NCI-H1048 (cell line): ENCODE measurements at places on chromosomes 7 and 10.

GRCh38 chr10:47340608-47341170, 7.5 kb upstream of the RBP3 start:
- DNase-seq, result no peak

DNA sequence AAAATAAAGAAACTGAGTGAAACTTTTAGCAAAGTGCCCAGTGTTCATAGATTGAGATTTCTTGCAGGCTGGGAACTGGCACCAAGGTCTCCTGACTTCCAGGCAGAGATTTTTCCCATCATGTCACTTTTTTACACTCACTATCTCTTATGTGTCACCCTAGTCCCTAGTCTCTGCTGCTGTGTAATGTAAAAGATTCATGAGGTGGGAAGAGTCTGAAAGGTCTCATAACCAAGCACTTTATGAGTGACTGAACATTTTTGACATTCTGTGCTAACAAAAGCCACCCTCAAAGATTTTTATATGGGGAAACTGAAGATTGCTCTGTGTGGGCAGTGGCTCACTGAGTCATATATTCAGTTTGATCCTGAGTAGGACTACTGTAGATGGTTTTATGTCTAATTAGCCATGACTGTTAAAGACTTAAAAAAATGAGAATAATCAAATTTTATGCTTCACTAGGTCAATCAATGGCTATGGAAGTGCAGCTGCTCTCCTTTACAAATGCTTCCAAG, 900.3 kb upstream of the SORCS1 start:
- DNase-seq, result no peak

- DNase-seq, result no peak
Observed at GRCh38 chr7:37027557-37028341, 303.5 kb upstream of the AOAH start.

DNA sequence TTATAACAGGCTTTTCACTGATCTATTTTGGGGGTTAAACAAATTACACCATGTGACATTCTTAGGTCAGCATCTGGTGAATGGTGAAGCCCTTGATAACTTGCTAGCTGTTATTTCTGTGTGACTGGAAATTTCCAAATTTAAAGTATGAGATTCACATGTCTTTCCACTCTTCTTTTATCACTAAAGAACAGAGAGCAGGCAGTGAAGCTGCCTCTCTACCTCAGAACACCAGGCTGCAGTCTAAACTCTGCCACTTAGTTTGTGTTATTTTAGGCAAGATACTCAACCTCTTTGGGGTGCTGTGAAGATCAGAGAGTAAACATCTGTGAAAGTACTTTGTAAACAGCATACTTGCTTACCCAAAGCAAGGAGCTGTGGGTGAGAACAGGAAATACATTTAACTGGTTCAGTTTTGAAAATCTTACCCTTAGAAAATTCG, 15.5 kb upstream of the SP4 start:
- no peak for DNase-seq

GRCh38 chr7:38932509-38933168, 23.6 kb upstream of the VPS41 start:
- DNase-seq, result peak; percentile 35

DNA sequence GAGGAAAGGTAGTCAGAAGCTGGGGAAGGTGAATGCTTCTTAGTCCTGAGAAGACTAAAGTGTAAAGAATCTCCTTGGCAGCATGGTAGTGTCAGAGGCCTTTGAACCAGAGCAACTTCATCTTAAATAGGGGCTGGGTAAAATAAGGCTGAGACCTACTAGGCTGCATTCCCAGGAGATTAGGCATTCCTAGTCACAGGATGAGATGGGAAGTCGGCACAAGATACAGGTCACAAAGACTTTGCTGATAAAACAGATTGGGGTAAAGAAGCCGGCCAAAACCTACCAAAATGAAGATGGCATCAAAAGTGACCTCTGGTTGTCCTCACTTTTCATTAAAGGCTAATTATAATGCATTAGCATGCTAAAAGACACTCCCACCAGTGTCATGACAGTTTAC, 351.6 kb downstream of the LRRTM3 start:
- no peak for DNase-seq

- DNase-seq, result no peak
Observed at GRCh38 chr10:105328503-105329133, 687.5 kb downstream of the SORCS3 start.

DNA sequence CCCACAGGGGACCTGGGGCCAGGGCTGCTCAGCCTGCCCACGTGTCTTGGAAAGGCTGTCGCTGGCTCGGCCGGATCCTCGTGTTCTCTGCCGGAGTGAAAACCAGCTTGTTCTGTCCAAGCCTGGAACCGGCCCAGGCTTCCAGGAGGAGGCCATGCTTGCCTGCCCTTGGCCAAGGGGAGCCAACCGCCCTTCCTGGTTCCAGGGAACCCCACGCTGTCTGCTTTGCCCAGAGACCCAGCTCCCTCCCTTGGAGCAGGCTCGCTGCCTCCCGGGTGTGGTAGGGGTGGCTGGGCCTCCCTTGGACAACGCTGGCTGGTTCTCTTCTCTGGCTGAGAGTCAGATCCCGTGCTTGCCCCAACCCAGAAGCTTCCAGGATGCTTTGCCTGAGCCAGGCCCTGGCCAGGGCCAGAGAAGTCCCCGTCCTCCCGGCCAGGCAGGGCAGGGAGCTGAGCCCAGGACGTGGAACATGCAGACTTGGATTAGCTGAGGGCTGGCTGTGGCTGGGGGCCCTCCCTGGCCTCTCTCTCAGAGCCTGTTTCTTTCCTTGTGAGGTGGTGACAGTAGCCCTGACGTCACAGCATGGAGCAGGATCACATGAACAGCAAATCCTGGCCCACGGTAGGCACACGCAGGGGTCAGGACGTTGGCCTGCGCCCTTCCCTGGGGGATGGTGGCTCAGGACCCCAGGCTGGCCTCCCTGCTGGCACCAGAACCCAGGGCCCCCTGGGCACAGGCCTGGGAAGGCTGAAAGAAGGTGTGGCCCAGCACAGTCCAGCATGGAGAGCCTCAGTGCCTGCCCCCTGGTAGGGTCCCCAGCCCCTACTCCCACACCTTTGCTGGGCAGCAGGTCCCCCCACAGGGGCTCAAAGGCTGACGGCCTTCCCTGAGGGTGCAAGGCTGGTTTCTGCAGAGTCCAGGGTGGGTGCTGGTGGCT, 67.5 kb downstream of the PWWP2B start:
- no peak for DNase-seq

DNA sequence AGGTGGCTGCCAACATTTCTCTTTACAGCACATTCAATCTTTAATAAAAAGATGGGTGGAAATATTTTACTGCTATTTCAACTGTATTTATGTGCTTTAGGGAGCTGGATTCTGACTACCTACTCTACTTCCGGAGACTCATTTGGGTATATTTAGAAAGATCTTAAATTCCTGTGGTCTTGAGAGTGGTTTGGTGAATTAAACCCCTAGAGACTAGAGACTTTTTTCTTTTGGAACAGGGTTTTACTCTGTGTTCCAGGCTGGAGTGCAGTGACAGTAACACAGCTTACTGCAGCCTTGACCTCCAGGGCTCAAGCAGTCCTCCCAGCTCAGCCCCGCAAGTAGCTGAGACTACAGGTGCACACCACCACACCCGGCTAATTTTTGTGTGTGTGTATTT, 79.0 kb upstream of the HABP2 start:
- no peak for DNase-seq

GRCh38 chr10:641149-642010, 48.1 kb downstream of the DIP2C start:
- DNase-seq, result no peak

DNA sequence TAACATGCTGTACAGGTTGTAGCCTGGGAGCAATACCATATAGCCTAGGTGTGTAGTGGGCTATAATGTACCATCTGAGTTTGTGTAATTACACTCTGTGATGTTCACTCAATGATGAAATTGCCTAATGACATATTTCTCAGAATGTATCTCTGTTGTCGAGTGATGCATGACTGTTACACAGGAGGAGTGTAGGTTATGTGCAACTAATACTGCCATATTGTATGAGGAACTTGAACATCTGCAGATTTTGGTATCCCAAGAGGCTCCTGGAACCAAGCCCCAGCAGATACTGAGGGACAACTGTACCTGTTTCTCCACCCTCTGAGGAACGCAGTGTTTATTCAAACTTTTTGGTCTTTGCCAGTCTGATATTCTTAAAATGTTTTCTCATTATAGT, 38.6 kb downstream of the NACAD start:
- DNase-seq, result no peak

DNA sequence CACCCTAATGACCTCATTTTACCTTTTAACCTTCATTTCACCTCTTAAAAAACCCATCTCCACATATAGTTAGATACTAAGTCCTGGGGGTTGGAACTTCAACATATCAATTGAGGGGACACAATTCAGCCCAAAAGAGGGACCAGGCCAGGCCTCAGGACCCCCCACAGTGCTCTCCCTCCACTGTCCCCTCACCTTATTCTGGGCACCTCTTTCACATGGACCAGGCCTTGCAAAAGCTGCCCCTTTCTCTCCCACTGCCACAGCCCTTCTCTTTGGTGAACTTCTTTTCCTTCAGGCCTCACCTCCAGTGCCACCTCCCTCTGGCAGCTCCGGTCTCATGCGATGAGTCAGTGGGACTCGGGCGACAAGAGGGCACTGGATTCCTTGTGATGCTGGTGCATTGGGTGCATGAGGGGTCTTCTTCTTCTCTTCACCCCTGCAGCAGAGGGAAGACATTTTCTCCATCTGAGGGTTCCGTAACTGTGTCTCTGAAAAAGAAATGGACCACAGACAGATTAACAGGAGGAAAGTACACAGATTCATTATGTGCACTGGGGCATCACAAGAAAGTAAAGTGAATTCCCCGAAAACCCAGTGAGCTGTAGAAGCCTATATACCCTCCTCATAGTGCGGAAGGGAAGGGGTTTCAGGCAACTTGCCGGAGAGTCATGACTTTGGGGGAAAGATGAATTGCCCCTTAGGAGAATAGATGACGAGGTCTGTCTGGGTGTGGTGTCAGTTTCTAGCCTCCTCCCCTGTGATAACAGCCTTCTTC, 288.7 kb upstream of the IGFBP3 start:
- DNase-seq, result no peak

GRCh38 chr7:36153571-36154097, 580 bp downstream of the EEPD1 start:
- DNase-seq, result no peak

DNA sequence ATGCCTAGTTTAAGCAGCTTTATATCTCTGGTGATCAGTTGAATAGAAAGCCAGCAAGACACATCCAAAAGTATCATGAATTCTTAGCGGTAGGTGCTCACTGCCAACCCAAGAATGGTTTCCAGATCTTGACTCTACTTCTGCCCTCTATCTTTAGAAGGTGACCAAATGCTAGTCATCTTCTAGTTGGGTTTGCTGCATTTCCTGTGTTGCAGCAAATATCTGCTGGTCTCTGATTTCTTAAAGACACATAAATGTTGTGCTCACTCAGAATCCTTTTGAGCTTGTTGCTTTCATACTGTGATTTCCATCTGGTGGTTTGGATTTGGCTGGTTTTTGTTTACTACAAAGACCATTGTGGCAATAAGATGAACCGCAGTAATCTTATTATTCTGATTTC, 2.2 kb downstream of the CDC123 start:
- DNase-seq, result no peak

GRCh38 chr10:54906940-54907339, 105.9 kb upstream of the PCDH15 start:
- DNase-seq, result no peak

DNA sequence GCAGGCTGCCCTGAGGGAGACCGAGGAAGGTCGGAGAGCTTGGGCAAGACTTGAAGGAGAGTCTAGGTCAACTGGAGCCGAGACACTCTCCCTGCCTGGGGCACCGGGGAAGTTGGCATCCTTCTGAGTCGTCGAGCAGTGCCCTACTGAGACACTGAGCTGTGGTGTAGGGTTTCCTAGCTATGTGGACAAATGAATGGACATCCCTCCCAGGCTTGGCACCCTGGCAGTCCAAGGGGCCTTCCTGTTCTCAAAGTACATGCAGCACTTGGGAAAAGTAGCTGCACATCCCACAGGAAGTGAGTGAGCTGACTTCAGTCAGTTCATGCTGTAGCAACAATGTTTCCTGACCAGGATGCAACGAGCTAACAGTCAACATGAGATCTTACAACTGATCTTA, 57.2 kb upstream of the INPP5A start:
- DNase-seq, result no peak

DNA sequence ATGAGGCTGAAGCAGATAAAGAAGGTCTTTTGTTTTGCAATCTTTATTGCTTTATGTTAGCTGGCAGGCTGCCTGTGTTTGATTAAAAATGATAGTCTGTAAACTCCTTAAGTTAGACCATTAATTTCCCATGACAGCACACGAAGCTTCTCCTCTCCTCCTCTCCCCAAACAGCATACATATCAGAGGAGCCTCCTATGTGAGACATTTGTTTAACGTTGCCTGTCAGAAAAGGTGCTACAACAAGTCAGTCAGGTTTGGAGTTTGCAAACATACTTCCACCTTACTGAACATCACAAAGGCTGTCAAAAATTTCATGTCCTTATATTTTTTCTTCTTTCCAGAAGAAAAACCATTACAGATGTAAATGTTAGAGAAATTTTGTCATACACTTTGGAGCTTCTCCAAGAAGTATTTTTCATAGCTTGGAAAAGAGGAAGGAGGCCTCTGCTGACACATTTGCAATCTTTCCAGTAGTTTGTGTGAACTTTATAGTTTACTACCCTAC, 393.1 kb downstream of the EXOC4 start:
- DNase-seq, result no peak

GRCh38 chr10:117541909-117542705, 439 bp upstream of the EMX2 start:
- DNase-seq, result peak; percentile 76

DNA sequence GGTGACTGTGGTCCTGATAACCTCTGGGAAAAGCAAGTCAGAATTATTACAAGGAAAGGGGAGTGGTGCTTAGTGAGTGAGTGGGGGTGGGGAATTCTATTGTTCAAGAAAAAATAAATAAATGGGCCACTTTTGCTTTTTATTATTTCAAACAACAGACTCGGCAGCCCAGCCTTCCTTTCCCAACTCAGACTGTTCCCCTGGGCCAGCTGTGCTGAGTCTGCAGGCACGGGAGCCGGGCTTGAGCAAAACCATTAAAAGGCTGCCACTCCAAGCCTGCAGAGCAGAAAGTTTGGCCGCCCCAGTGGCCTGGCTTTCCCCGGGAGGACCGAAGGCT, 90.0 kb downstream of the PLXNA4 start:
- no peak for DNase-seq

DNA sequence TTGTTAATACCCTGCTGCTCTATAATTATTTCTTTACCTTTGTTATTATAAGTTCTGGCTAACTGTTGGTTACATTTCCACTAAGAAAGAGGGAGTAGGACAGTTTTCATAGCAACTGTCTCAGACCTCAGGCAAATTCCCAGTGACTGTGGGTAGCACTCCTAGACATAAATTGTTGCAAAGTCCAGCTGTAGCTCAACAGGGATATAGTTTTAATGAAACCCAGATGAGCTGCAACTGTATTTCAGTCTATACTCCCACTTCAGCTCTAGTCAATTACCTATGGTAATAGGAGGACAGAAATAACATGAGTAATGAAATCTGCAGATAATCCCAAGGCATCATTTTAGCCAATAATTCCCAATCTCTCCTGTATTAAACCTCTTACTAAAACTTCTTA, 103.0 kb upstream of the SEMA3A start:
- no peak for DNase-seq

- DNase-seq, result no peak
Observed at GRCh38 chr10:101631821-101632475, 43.8 kb downstream of the DPCD start.
